ENCODE measurements at places on chromosomes 2 and 18.

DNA sequence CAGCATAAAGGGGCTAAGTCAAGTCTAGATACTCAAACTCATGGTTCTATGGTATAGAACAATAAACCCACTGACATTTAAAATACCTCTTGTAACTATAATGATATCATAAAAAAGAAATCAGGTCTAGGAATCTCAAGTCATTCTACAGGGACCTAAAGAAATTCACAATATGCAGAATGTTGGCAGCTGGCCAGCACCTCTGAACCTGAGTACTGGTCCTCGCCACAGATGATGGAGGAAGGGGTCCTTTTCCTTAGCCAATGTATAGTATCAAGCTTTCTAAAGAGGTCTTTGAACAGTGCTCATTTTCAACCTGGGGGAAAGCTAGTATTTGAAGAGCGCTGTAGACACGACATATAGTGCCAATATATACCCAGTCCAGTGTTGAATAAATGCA, 108.4 kb upstream of the ITGB6 start:
- no peak for DNase-seq

GRCh38 chr2:136116151-136116812, 1.7 kb downstream of the CXCR4 start:
- peak; percentile 53 for DNase-seq

GRCh38 chr2:54012538-54013141, 41.8 kb upstream of the PSME4 start:
- no peak for DNase-seq

GRCh38 chr18:38250971-38251370, 685.4 kb upstream of the CELF4 start:
- DNase-seq = no peak

GRCh38 chr2:150122871-150123613, 364.4 kb downstream of the RND3 start:
- no peak for DNase-seq

- DNase-seq = no peak
Observed at GRCh38 chr2:37679072-37679695, 7.7 kb upstream of the CDC42EP3 start.

- no peak for DNase-seq
Observed at GRCh38 chr18:65527879-65528633, 222.8 kb upstream of the CDH7 start.

DNA sequence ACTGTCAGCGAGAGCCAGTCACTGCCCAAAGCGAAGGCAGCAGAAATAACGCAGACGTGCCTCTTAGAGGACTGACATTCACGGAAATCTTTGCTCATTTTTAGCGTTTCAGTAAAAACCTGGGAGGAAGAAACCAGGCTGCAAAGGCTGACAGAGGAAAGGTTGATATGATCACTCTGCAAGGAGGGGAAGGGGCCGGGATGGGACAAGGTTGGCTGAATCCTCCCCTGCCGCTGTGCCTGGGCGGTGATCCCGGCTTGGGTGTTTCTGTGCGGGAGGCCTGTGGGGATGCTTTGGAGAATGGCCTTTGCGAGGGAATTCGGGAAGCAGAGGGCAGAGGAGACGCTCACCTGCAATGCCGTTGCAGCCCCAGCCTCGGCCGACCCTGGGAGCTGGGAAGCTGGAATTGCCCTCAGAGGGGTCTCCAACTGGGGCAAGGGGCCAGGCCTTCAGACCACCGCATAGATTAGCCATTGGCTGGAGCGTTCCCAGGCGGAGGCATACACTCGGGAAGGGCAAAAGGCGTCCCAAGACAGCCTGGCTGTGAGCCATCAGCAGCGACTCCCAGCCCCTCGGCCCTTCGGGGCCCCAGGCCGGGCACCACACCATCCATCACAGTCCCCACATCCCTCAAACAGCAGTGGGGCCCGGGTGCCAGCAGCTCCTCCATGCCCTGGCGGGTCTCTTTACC, 111.7 kb upstream of the GPC1 start:
- no peak for DNase-seq

All from activated T-helper 1 cell treated with anti-CD3 and anti-CD28 coated beads, Interleukin-2, amount 50 U/mL, for 16 hours (primary cell).